ENCODE measurements at places on chromosomes 3 and 15. TPM values are rescaled to one million over a fixed set of nuclear protein-coding genes. Genes with fewer than 3 reads are reported as not detected.

ATP13A5 gene
- not detected for total RNA-seq

USP50 gene
- total RNA-seq = not detected

C3orf85 gene
- total RNA-seq = not detected

SLC22A13 gene
- 0.11 TPM for total RNA-seq

CYP8B1 gene
- not detected for total RNA-seq

BDH1 gene
- total RNA-seq = 57.3 TPM

UBXN7 gene
- total RNA-seq = 78.1 TPM

LRTM1 gene
- not detected for total RNA-seq

NKIRAS1 gene
- 7.4 TPM for total RNA-seq

ADAMTS9 gene
- not detected for total RNA-seq

PLSCR2 gene
- not detected for total RNA-seq

GUCA1C gene
- total RNA-seq = not detected

OR4F15 gene
- total RNA-seq = not detected

TM6SF1 gene
- total RNA-seq = 0.84 TPM

IL20RB gene
- total RNA-seq = 1.9 TPM

DNA sequence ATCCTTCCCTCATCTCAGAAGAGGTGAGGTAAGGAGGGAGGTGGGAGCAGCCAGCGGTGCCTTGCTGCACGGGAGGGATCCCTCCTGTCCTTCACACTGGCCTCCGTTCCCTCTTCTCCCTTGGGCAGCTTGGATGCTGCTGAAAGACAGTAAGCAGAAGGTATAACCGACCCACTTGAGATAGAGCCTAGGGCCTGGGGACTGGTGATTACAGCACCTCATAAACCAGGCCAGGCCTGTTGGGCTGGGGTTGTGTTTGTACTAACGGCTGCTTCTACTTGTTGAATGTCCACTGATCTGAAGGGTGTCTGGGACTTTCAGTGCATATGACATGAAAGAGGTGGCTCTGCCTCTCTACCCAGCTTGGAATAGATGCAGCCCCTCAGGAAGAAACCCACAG lies 25.0 kb downstream of the SEMA6D start:
- no peak for DNase-seq

DNA sequence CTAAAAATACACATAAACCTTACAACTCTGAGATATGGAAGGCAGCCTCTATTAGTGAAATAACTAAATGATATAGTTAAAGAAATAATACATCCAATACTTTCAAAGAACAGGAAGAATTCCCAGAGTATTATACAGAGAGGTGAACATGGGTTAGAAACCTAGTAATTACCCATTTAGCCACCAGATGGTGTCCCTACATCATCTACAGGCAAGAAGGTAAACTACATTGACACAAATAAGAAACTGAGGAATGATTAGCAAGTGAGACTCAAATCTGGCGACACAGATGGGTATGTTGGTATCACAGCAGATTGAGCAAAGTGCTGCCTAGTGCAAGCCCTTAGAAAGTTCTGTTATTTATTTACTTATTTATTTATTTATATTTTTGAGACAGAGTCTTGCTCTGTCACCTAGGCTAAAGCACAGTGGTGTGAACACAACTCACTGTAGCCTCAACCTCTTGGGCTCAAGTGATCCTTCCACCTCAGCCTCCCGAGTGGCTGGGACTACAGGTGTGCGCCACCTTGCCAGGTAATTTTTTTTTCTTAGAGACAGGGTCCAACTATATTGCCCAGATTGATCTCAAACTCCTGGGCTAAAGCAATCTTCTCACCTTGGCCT lies 28.2 kb downstream of the NEK4 start:
- no peak for DNase-seq

GRCh38 chr15:98272625-98273024 lies 312.1 kb downstream of the ARRDC4 start:
- DNase-seq = no peak

DNA sequence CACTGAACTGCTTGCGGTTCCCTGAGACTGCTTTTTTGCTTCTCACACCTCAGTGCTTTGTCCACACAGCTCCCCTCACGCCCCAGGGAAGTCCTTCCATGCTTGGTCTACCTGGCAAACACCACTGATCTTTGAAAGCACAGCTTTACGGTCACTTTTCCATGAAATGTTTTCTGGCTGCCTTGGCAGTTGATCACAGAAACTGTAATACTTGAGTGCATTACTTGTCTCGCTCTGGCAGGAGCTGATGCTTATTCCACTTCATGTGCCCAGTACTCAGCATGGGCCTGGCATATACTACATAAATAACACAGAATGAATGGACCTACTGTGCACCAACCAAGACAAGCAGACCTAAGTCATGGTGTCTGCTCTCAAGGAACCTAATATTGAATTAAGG lies 121.1 kb downstream of the MEX3B start:
- DNase-seq = no peak

DNA sequence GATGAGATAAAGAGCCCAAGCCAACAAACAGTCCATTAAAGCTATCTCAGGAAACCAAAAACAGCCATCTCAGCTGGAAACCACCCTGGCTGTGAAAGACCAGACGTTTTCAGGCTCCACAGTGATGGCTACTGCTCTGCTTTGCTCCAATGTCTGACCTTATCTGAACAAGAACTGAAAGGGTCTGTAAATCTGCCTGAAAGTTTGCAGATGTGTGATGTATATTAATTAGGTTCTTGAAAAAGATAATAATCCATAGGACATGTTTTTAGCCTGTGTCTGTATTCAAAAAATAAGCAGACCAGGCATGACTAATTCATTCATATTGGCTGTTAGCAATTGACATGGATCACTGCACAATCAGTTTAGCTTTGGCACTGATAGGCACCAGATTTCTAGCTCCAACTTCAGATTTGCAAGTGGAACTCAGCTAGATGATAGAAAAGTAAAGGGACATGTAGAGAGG lies 611.4 kb upstream of the NAALADL2 start:
- no peak for DNase-seq

- no peak for DNase-seq
These were observed 8.4 kb downstream of the VWA5B2 start for GRCh38 chr3:184237807-184238206.

DNA sequence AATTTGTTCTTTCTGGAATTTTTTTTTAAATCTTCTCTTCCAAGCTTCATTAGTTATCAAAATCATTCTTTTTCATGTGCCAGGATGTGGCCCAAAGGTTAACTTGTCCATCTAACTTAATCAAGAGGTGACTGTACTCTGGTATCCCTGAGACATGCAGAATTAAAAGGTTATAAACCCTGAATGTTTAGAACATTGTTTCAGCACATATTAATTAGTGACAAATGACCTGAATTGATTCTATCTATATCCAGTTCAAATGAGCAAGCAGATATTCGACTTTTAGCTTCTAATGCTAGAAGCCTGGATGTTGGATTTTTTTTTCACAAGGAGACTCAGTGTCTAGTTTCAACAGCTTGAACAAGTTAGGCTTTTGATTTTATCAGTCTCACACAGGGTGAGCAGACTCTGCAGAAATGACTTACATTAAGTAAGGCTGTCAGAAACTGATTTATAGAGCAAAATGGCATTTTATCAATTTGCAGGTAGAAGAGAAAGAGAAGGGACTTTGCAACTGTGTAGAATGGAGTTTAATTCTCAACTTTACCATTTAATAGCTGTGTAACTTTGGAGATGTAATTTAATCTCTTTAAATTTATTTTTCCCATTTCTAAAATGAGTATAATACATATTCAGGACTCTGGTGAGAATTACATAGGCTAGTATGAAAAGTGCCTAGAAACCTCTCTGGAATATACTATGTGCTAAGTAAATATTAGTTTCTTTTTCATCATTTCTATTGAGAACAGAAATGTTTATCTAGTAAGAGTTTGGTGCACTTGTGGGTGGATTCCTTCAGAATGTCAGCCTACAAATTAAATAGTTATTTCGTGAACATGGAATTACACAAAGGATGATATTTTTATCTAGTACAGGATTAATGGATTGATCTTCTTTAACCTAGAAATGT lies 100.0 kb downstream of the ALCAM start:
- no peak for DNase-seq

- no peak for DNase-seq
These were observed 73.3 kb downstream of the ANKRD28 start for GRCh38 chr3:15724446-15724845.

DNA sequence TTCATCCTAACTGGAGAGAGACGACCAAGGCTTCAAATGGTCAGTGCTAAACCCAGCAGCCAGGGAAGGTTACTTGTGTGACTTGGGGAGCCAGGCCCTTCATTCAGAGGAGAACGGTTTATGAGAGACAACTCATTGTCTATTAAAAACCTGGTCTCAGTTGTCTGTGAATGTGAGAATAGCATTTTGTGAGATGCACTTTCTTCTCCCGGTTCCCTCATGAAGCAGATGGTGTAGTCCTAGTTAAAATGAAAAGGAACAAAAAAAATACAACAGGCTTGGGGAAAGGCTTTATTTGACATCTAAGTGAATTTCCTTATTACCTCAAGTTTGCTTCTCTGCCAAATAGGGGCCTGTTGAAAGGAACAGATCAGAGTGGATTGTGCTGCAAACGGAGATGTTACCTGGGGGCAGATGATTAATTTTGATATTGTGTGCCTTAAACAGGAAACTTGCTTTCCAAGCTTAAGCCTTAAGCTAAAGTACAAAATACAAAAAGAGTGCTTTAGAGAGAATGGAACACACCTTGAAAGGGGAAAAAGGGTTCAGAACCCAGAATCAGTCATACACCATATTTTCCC lies 202.7 kb upstream of the BHLHE40 start:
- DNase-seq = no peak

GRCh38 chr3:13822871-13823585 lies 56.8 kb downstream of the WNT7A start:
- DNase-seq = no peak

- no peak for DNase-seq
These were observed 303.0 kb upstream of the TPRG1 start for GRCh38 chr3:188868803-188869202.

- no peak for DNase-seq
These were observed 37.8 kb downstream of the MITF start for GRCh38 chr3:69776920-69777581.

GRCh38 chr3:119409844-119410243 lies 53.6 kb downstream of the TMEM39A start:
- no peak for DNase-seq

- no peak for DNase-seq
These were observed 46.4 kb downstream of the IL1RAP start for GRCh38 chr3:190560013-190560895.

- DNase-seq = no peak
These were observed 28.8 kb upstream of the ST3GAL6 start for GRCh38 chr3:98734306-98734705.

DNA sequence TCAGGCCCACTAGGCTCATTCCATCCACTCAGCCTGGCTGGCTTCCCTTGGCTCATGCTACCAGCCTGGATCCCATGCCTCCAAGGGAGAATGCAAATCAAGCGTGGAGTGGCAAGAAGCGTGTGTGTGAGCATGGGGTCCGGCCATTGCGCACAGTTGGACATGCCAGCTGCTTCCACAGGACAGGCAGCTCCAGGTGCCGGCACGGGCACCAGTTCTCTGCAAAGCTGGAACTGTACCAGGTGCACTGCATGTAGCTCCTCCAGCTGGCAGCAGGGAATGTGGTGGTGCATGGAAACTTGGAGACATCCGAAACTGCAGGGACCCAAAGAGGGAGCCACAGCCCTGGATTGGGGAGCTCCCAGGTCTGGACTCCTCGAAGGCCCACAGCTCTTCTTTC lies 449.8 kb downstream of the EPHA6 start:
- no peak for DNase-seq

GRCh38 chr3:196207833-196208607 lies 3.2 kb downstream of the ZDHHC19 start:
- no peak for DNase-seq

DNA sequence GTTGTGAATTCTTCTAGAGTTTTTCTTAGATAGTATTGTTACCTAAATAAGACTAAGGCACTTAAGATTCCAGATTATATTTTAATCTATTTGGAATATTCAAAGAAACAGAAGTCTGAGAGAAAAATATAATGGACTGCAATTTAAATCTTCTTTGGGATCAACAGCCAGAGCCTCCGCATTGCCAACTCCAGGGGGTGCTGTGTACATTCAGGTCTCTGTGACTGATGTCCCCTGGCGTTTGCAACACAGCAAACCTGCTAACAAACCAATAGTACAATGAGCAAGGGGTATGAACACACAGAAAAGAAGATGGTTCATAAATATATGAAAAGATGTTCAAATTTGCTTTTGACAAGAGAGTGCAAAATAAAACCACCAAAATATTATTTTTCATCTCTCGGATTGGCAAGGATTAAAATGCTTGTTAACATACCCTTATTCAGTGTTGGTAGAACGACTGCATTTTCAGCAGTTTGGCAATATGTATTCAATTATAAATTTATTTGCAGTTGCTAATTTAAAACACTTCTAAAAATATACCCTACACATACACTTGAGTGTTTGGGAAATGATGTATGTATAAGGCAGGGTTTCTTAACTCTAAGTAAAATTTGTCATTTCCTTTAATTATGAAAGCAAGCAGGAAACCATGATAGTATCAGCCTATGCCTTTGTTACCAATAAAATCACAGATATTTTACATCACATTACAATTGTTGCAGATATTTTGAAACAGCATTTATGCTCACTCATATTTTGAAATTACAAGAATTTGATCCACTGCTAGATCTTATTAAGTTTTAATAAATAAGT lies 16.1 kb upstream of the TM4SF1 start:
- peak; percentile 16 for DNase-seq

- DNase-seq = no peak
These were observed 3.3 kb downstream of the RMDN3 start for GRCh38 chr15:40751745-40752144.

DNA sequence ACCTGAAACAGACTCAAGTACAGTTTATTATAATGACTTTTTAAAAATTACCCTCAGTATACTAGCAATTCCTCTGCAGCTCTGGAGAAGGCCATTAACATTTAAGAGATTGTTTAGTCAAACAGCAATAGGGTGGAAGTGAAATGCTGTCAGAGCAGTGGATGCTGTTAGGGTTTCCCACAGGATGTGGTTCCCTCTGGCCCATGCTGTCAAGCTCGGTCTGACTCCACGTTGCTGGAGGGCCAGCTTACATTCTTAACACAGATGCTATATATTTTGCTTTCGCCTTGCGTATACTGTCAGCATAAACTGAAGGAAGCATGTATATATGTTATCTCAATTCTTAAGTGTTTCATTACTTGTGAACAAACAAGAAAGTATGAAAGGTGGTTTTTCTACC lies 231.1 kb upstream of the COL8A1 start:
- no peak for DNase-seq

- DNase-seq = no peak
These were observed 29.6 kb upstream of the CRBN start for GRCh38 chr3:3209057-3209456.

DNA sequence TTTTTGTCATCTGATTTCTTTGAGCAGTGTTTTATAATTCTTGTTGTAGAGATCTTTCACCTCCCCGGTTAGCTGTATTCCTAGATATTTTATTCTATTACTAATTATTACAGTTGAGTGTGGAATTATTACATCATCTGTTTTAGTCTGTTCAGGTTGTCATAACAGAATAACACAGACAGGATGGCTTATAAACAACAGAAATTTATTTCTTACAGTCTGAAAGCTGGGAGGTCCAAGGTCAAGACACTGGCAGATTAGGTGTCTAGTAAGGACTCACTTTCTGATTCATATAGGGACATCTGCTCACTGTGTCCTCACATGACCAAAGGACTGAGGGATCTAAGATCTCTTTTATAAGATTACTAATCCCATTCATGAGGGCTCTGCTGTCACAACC lies 121.3 kb upstream of the THBS1 start:
- DNase-seq = no peak

- no peak for DNase-seq
These were observed 198.5 kb upstream of the MRPL3 start for GRCh38 chr3:131701153-131701770.
